ENCODE measurements at places on chromosomes 7 and 10.

- no peak for DNase-seq
Measured at GRCh38 chr10:102652170-102652916, 8.1 kb downstream of the TRIM8 start.

GRCh38 chr10:48383393-48383792 is 76.9 kb downstream of the MAPK8 start:
- no peak for DNase-seq

DNA sequence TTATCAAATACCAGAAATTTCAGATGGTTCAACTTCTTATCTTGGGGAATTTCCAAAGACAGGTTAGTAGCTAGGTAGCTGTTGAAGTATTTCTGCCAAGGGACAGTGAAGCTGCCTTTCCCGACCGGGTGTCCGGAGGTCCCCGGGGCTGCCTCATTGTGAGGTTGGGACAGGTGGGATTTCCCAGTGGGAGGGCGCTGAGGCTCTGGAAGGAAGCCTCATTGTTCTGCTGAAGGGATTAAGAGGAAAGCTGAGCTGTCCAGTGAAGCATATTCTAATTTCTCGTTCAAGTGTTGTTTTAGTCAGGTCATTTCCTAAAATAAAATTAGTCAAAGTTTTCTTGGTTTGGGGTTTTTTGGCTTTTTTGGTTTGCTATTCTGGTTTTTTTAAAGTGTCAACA is 244.2 kb downstream of the MGMT start:
- DNase-seq, result no peak

- no peak for DNase-seq
Measured at GRCh38 chr7:42605406-42606192, 306.3 kb downstream of the C7orf25 start.

- DNase-seq, result no peak
Measured at GRCh38 chr10:1732564-1732996, 4.7 kb downstream of the ADARB2 start.

GRCh38 chr7:148116195-148116594 is 474.4 kb upstream of the C7orf33 start:
- DNase-seq, result no peak

GRCh38 chr10:62008946-62009345 is 107.4 kb downstream of the ARID5B start:
- no peak for DNase-seq

DNA sequence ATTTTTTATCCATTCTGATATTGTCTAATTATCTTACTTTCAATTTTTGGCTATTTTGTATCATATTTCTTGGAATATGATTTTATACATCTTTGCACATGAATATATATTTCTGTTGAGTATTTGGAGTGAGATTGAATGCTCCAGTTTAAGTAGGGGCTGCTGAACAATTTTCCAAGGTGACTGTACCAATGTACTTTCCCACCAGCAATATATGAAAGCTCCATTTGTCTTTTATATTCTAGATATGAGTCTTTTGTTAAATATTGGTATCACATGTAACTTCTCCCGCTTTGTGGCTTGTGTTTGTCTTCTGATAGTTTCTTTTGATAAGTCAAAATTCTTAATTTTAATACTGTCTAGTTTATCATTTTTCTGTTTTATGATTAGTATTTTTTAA is 144.6 kb upstream of the MDFIC start:
- no peak for DNase-seq

GRCh38 chr10:101080933-101081931 is 19.4 kb downstream of the KAZALD1 start:
- no peak for DNase-seq

- DNase-seq, result no peak
Measured at GRCh38 chr7:48101968-48102367, 12.9 kb downstream of the UPP1 start.

DNA sequence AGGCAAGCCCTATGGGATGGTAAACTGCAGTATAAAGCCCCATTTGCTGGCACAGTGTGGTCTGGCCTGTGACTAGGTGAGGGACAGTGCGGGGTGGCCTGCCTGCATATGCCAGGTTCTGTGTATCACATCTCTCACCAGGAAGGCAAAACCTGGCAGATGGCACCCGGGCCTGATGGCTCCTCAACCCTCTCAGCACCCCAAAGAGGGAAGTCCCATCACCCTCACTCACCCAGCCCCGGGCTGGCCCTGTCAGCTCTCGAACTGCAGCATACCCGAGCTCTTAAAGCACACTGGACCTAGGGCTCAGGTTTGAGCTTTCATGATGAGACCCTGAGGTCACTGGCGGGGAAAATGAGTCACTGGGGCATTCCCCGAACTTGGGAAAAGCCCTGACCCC is 130.5 kb downstream of the LHPP start:
- DNase-seq, result no peak

DNA sequence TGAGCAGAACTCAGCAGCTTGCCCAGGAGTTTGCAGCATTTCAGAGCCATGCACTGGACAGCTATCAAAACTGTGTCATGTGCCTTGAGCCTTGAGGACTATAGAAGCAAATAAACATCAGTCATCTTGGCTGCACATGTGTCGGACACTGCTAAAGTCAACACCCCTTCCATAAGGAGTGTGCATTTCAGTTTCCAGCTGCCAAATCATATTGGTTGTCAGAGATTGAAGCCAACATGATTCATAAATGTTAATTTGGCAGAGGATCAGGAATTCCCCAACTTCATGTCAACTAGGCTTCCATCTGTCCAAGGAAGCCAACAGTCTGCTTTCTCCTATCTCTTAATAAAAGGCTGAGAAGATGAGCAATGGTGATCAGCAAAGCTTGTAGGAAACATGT is 32.8 kb downstream of the SLC16A12 start:
- DNase-seq, result no peak

- no peak for DNase-seq
Measured at GRCh38 chr10:84739641-84740040, 411.3 kb downstream of the CCSER2 start.

- DNase-seq, result no peak
Measured at GRCh38 chr10:71218046-71218650, 5.8 kb downstream of the UNC5B start.
